ENCODE measurements at places on chromosomes 2 and 18. TPM values are rescaled to one million over a fixed set of nuclear protein-coding genes. Genes with fewer than 3 reads are reported as not detected.

The STPG4 gene
- total RNA-seq = 0.17 TPM

The SCG2 gene
- total RNA-seq = 1.0 TPM

The SGPP2 gene
- not detected for total RNA-seq

The RGPD3 gene
- total RNA-seq = 0.29 TPM

The RAB10 gene
- 164 TPM for total RNA-seq

The SERPINB7 gene
- total RNA-seq = 0.87 TPM

The CDK15 gene
- total RNA-seq = 16.0 TPM

The IMP4 gene
- total RNA-seq = 64.4 TPM

The CCDC102B gene
- 18.2 TPM for total RNA-seq

The RBMS1 gene
- 87.0 TPM for total RNA-seq

The ZNF521 gene
- total RNA-seq = 42.6 TPM

The FAP gene
- total RNA-seq = 143 TPM

The MEP1B gene
- 0.17 TPM for total RNA-seq

The CREG2 gene
- total RNA-seq = 0.83 TPM

The PAX8 gene
- total RNA-seq = 1.5 TPM

The PTRHD1 gene
- 18.5 TPM for total RNA-seq

The ELOA2 gene
- total RNA-seq = not detected

The ABCA12 gene
- under 0.01 TPM for total RNA-seq

The ASB18 gene
- total RNA-seq = not detected

The ALLC gene
- not detected for total RNA-seq

The CIB4 gene
- not detected for total RNA-seq

The CNNM4 gene
- total RNA-seq = 3.1 TPM

The PTPRM gene
- total RNA-seq = 43.8 TPM

The BMP10 gene
- not detected for total RNA-seq

The NPC1 gene
- 80.6 TPM for total RNA-seq

The GATA6 gene
- total RNA-seq = 5.7 TPM

The PKP4 gene
- total RNA-seq = 49.6 TPM

The COL4A3 gene
- 0.17 TPM for total RNA-seq
